ENCODE measurements at places on chromosomes 13 and 19.

DNA sequence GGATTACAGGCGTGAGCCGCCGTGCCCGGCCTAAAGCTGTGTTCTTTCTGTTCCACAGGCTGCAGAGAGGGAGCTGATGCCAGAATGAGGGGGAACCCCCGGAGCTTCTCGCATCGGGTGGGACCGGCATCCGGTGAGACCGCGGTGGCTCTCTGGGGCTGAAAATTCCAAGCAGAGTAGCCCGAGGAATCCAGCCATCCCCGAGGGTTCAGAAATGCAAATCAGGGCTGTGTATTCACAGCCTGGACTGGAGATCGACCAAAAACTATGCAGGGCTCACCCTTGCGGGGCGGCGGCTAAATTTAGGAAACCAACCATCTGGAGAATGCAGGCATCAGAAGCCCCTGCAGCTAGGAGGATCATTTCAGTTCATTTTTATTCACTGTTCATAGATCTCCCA, 99.2 kb downstream of the GNG7 start:
- peaks cover 15% of the 10 kb centered on the region for H3K4me1 ChIP-seq
- H3K36me3 ChIP-seq: no peaks in the 10 kb centered on the region
- DNase-seq: no peak
- peak overlapping the region; percentile 84 for H3K4me3 ChIP-seq
- peak overlapping the region; percentile 94 for H3K27ac ChIP-seq

GRCh38 chr13:64428196-64428595, 2801.9 kb downstream of the PCDH9 start:
- no peak overlapping the region for H3K4me3 ChIP-seq
- no peak overlapping the region for H3K27ac ChIP-seq
- no peak for DNase-seq
- H3K4me1 ChIP-seq: no peaks in the 10 kb centered on the region
- no peaks in the 10 kb centered on the region for H3K27me3 ChIP-seq

DNA sequence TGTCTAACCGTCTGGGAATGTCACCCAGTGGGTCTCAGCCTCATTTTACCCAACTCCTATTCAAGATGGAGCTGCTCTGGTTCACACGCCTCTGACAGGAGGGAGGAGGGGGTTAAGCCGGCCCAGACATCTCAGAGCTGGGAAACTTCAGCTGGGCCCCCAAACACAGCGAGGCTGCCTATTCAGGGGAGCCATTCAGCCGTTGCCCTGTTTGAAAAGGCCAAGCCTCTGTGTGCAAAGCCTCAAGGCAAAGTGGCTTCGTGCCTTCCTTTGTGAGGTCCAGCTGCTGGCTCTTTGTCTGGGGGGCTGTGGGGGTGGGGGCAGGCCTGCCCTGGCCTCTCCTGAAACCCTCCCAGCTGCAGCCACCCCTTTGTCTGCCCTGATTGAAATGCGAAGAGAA, 147.4 kb downstream of the PTPRS start:
- peaks cover 8% of the 10 kb centered on the region for H3K27me3 ChIP-seq
- H3K27ac ChIP-seq: no peak overlapping the region
- no peaks in the 10 kb centered on the region for H3K36me3 ChIP-seq
- peaks cover 5% of the 10 kb centered on the region for H3K4me1 ChIP-seq
- no peak overlapping the region for H3K4me3 ChIP-seq

DNA sequence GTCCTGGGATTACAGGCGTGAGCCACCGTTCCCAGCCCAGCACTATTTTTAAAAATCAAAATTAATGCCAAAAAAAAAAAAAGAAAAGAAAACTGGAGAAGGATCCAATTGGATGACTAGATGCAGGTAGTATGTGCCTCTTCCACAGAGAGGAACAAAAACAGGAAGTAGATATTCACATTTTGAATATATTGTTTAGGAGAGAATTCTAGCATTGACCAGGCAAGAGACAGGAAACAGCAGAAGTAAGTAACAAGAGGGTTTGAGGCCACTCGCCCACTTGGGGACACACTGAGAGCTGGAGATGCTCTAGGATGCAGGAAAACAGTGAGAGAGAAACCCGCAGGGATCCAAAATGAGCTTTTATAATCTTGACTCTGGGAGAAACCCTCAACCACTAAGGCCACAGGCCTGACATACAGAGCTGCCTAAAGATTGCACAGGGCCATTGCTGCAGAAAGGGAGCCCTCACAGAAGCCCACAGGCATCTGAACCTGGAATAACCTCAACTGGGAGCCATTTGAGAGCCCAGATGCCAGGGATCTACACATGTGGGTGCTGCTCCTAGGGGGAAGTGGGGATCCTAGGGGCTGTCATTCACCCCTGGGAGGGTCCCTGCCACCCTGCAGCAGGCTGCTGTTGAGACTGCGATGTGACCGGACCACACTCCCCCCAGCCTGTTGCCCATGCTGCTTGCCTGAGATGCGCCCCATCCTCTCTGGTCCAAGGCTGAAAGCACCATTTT, 28.2 kb downstream of the IGFL2 start:
- peak overlapping the region; percentile 50 for H3K27ac ChIP-seq
- peaks cover 6% of the 10 kb centered on the region for H3K4me1 ChIP-seq
- no peaks in the 10 kb centered on the region for H3K27me3 ChIP-seq
- no peak overlapping the region for H3K4me3 ChIP-seq
- no peak for DNase-seq
- H3K36me3 ChIP-seq: no peaks in the 10 kb centered on the region

DNA sequence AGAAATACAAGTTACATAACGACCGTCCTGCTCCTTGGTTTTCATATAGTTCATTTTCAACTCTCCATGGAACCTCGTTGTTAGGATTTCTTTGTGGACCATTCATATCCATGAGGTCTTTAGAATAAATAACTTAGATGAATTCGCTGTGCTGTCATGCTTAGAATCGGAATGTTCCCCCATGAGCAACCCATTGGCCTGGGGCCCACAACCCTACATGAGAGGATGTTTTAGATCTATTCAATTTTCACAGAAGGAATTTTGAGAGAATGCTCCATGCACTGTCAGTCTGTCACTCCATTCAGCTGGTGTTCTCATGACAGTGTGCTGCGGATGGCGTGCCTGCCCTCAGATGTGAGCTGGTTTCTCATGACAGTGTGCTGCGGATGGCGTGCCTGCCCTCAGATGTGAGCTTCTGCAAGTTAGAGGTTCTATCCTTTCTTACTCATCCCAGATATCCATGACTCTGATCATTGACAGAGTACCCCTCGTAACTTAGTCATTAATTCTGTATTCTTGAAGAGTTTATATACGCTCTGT, 1193.1 kb downstream of the EFNB2 start:
- no peak for DNase-seq
- H3K27ac ChIP-seq: no peak overlapping the region
- no peaks in the 10 kb centered on the region for H3K27me3 ChIP-seq
- peaks cover 4% of the 10 kb centered on the region for H3K4me1 ChIP-seq

- H3K27me3 ChIP-seq: no peaks in the 10 kb centered on the region
- H3K4me3 ChIP-seq: no peak overlapping the region
- no peak overlapping the region for H3K27ac ChIP-seq
- peaks cover 4% of the 10 kb centered on the region for H3K4me1 ChIP-seq
Measured at GRCh38 chr13:45511310-45512097, 46.8 kb downstream of the COG3 start.

DNA sequence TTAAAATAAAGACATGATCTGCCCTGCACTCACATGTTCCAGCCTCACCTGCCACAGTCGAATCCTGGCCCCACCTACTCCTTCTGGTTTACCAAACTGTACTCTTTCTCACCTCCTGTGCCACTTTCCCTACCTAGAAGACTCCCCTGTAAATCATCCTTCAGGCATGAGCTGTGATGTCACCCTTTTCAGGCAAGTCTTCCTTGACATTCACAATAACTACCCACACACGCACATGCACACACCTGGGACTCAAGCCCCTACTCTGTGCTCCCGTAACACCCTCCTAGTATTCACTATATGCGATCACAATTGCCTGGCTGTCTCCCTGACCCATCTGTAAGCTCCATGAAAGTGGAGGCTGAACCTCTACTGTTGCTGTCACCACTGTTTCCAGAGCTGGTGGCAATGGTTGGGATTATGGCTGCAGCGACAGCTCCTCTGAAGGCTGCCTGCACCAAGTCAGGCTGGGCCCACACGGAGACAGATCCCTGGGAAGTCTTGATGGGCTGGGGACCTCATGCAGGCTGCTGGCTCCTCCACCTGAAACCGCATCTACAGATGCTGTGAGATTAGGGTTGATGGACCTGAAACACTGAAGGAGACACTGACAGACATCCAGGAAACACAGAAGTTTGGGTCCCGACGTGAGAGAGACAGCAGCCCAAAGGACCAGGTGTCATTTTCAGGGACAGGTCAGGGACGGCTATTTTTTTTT, 611.1 kb downstream of the UQCRFS1 start:
- no peak overlapping the region for H3K27ac ChIP-seq
- peaks cover 23% of the 10 kb centered on the region for H3K4me1 ChIP-seq
- H3K36me3 ChIP-seq: no peaks in the 10 kb centered on the region
- no peak for DNase-seq
